ENCODE measurements at places on chromosomes 2 and 18.

DNA sequence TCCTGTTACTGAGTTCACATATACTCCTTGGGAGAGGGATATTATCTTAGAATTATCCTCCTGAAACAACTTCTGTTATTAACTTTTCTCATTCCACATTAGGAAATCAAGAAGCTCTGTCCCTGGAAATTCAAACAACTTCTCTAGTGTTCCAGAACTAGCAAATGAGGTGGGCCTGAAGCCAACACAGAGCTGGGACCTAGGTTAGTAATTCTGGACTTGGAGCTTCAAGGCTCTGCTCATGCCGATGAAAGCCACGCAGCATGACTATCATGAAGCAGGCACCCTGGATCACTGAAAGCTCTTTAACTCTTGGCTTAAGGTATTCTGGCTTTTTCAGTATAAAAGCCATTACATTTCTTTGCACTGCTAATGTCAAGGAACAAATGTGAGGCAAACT is 242.7 kb downstream of the TGIF1 start:
- DNase-seq, result no peak

GRCh38 chr18:57430079-57431001 is 4.8 kb upstream of the ONECUT2 start:
- no peak for DNase-seq

- no peak for DNase-seq
Observed at GRCh38 chr2:96580771-96581170, 44.2 kb downstream of the ARID5A start.

- DNase-seq, result no peak
Observed at GRCh38 chr2:24929230-24929629, 9.2 kb upstream of the ADCY3 start.

- no peak for DNase-seq
Observed at GRCh38 chr18:3806656-3807055, 356.7 kb downstream of the TGIF1 start.

- DNase-seq, result no peak
Observed at GRCh38 chr2:126856403-126856802, 42.3 kb upstream of the TEX51 start.

- DNase-seq, result no peak
Observed at GRCh38 chr2:30803281-30803680, 4.0 kb downstream of the CAPN13 start.

GRCh38 chr2:186170693-186171092 is 315.4 kb upstream of the ZC3H15 start:
- DNase-seq, result no peak

DNA sequence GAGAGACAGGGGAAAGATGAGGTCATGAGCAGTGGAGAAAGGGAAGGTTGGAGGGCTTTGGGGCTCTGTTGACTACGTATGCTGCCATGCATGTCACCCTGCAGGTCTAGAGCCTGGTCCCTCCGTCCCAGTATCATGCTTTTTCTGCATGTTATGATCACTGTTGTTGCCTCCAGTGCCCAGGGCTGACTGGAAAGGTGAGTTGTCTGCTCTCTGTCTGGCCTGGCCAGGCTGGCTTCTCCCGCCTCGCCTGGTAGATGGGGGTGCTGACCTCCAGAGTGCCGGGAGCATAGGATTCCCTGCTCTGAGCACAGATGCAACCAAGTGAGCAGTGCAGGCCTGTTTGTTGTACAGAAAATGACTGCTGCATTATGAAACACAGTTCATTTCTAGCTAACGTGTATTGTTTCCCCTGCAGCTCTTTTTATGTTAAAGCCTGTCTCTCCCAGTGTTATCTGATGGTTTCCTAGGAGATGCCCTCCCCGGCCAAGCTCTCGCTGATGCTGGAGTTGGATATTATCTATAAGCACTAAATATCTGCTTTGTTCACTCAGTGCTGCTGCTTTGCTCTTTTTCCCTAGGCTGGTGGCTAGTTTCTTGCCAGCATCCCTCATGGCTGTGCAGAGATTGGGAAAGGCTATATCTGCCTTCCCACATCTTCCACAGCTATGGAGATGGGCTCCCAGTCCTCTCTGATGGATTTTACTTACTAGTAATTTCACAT is 158.2 kb downstream of the TDRD15 start:
- no peak for DNase-seq

DNA sequence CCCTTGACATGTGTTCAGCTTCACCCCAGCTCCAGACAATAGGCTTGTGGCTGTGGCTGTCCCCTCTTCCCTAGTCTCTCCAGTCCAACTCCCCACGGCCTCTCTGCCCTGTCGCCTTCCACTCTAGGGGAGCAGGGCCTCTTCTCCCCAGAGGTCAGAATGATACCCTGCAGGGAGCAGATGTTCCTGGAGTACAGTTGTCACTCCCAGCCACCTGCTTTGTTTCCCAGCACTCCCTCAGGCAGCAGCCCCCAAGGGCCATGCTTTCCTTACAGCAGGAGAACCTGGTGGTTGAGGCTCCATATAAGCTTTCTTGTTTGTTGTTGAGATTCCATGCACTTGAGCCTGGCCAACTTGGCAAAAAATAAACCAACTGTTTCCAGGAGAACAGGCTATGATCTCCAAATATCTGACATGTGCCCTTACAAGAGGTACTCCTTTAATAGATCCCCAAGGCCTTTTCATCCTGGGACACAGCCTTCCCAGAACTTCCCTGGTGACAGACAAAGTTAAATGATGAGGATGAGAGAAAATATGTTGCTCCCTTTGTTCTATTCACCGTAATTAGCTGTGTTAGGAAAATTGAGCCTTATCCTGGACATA is 45.1 kb downstream of the DPYSL5 start:
- no peak for DNase-seq

- no peak for DNase-seq
Observed at GRCh38 chr2:99278793-99279291, 22.2 kb downstream of the LYG1 start.

DNA sequence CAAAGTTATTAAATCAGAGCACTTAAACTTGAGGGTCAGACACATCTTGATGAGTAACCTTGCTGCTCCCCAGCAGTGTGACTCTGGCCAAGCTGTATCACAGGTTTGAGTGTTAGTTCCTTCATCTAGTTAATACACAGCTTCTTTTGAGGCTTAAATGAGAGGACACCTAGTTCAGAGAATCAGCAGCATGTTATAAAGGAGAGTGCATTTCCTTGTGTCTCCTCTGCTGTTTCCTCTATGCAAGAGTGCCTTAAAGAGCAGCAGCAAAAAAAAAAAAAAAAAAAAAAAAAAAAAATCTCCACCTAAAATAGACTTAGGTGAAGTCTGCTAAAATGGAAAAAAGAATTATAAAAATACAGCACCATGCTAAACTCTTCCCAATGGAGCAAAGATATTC is 261.9 kb downstream of the TCF4 start:
- DNase-seq, result no peak

DNA sequence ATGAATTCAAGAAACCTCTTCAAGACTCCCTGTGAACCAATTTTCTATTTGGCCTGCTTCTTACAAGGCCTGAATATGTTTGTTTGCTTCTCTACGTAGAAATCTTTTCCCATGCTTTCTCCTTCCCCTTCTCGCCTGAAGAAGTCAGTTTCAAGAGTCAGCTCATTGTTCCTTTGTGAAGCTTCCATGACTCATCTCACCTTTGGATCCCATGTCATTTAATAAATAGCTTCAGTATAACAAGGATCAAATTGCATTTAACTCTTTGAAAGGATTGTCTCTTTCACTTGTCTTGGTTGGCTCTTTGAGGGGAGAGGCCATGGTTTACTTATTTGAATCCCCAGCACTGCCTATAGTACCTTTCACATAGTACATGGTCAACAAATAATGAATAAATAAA is 28.4 kb downstream of the CPS1 start:
- DNase-seq, result no peak

DNA sequence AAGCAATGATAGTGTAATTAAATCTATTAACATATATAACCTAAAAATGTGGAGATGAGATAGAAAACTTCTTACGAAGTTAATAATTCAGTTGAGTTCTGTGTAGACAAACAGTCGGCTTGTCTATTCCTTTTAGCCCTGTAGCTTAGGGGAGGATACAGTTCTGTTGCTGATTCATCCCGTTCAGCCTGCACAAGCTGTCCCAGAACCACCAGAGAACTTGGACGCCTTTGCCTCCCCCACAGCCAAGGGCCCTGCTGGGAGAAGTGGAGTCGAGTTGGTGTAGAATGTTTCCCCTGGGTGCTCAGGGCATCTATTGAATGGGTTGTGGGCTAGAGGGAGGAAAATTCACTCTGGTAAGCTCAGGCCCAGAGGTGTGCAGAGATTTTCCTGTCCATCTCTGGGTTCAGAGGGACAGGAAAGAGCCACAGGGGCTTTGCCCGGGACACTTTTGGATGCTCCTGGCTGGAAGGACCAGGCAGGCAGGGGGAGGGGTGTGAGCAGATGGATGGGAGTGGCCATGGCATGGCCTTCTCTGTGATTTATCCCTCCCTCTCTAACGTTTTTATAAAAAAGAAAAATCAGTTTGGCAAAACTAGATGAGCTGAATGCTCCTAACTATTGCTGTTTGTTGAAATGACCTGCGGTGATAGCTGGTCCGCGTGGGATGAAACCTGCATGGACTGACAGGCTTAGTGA is 42.8 kb upstream of the GALR1 start:
- DNase-seq, result no peak

- DNase-seq, result peak; percentile 14
Observed at GRCh38 chr2:170713543-170714380, 1.4 kb upstream of the SP5 start.

GRCh38 chr2:32118055-32118454 is 47.6 kb upstream of the SLC30A6 start:
- DNase-seq, result no peak

- no peak for DNase-seq
Observed at GRCh38 chr2:209629597-209629996, 142.0 kb upstream of the UNC80 start.

DNA sequence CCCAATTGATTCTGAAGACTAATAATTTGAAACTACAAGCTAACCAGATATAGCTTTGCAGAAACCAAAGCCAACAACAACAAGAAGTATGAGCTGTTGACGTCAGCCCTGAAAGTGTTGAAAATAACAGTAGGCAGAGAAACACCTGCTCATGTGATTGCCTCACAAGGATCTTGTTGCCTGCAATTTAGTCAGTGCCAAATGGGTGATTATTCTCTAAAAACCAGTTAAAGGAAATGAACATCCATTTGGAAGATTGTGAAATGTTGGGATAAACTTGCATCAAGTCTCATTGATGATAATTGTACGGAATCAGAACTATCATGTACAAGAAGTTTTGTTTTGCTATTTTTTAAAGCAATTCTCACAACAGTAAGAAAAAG is 2.8 kb downstream of the CYTIP start:
- peak; percentile 78 for DNase-seq

- DNase-seq, result no peak
Observed at GRCh38 chr18:8422391-8422790, 186.8 kb upstream of the RAB12 start.

DNA sequence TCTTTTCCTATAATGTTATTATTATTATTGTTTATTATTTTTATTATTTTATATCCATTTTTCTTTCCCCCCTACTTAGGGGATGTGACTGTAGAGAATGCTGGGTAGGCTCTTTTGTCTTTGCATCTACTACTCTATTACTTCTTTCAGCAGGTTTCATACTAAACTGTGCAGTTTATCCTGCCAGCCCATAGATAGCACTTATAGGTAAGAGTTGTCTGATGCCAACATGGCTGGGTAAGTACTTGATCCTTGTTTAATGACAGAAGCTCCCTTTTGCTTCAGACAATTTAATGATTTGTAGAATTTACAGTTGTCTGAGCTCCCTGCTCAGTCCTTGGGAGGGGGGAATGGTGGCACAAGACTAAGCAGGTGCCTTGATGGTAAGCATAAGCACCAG is 262.9 kb upstream of the CDH2 start:
- no peak for DNase-seq

DNA sequence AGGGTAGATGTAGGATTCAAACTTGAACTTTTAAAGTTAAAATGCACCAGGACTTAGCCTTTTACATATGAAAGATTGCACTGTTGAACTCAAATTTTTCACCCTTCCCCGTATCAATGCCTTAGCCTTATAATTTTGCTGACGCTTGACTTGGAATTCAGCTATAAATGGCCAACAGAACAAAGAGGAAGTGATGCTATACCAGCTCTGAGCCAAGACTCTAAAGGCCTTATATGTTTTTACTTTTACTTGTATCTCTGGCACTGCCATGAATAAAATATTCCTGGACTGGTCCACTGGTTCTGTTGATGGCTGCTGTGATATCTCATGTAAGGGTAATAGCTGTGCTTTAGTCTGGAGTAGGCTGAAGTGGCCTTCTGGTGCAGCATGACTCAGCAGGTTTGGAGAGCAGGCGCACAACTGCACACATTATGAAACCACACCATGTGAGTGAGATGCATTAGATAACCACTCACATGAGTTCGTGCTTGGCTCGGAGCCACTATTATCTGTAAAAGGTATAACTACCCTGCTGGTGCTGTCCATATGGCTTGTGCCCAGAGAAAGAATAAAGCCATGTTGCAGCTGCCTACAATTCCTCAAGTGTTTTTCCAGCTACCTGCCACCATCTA is 8.4 kb upstream of the IER3IP1 start:
- no peak for DNase-seq

DNA sequence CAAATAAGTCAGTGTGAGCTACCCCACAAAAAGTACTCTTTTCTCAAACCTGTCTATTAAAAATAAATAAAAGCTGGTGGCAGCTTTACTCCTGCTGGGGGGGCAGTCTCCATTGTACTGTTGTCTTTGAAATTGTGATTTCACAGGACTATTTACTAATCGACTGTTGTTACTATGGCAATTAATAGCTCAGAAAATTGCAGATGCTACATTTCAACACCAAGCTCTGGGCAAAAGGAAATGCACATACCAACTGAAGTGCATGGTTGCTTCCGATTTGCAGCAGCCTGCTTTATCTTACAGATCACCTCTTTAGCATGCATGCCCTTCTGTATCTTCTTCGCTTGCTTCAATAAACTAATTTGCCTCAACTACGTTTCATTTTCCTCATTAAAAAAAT is 117.6 kb upstream of the DAPL1 start:
- no peak for DNase-seq

GRCh38 chr2:230266638-230267037 is 41.1 kb downstream of the SP140 start:
- DNase-seq, result no peak

DNA sequence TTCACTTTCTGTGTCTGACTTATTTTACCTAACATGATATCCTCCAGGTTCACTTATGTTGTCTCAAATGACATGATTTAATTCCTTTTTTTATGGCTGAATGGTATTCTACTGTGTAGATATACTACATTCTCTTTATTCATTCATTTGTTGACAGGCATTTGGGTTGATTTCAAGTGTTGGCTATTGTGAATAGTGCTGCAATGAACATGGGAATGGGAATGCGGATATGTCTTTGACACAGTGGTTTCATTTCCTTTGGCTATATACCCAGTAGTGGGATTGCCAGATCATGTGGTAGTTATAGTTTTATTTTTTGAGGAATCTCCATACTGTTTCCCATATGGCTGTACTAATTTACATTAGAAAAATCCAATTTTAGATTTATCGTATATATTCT is 195.4 kb upstream of the KLHL14 start:
- DNase-seq, result no peak

- DNase-seq, result no peak
Observed at GRCh38 chr18:51383116-51383515, 185.6 kb upstream of the MEX3C start.

DNA sequence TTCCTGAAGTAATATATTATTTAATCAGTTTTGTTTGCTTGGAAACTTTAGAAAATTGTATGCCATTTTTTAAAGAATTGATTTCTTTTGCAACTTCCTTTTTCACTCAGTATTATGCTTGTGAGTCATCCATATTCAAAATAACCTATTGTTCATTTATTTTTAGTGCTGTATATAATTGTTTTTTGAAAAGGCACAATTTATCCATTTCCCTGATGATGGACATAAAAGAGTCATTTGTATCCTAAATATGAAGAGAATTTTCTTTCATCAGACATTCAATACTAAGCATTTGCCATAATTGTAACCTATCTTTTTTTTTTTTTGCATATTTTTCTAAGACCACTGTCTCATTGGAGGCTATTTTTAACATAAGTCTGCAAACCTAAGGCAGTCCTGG is 134.1 kb upstream of the SERPINE2 start:
- no peak for DNase-seq

All from CD4-positive, alpha-beta memory T cell (primary cell).